Cortex of kidney (tissue), 1 donor: ENCODE measurements at places on chromosomes 7 and 10.

DNA sequence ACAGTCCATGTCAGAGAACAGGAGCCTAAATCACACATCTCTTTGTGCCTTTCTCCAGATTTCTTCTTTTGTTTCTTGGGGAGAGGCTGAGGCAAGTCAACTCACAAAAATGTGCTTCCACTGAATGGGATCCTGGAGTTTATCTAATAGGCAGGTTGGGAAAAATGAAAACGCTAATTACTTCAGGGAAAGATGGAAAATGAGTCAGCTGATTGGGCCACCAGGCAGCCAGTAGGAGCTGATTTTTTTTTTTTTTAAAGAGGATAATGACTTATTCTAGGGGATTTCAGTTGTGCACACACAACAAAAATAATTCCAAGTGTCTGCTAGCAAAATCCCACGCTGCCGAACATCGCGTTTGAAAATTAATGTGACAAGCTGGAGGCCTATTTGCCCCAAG lies 412.8 kb upstream of the ZMIZ1 start:
- DNase-seq, result no peak

DNA sequence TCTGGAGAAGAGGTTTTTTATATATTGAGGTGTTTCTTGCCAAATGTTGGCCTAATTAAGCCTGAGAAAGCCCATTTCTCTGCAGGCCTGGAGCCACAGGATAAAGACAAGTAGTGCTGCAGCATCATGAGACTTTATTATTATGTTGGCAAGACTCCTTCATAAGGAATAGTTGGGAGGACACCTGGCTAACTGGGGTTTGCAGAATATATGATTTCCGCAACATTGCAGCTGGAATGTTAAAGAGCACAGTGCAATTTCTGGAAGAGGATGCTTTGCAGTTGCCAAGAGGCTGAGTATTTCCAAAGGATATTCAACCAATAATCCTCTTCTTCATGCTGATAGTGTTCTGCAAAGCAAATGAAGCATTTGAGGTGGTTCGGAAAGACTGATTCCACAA lies 1512.8 kb upstream of the LRRTM3 start:
- DNase-seq, result no peak

- no peak for DNase-seq
Observed at GRCh38 chr7:91496251-91496820, 232.1 kb downstream of the FZD1 start.

- no peak for DNase-seq
Observed at GRCh38 chr7:106566672-106567071, 94.3 kb downstream of the CCDC71L start.

DNA sequence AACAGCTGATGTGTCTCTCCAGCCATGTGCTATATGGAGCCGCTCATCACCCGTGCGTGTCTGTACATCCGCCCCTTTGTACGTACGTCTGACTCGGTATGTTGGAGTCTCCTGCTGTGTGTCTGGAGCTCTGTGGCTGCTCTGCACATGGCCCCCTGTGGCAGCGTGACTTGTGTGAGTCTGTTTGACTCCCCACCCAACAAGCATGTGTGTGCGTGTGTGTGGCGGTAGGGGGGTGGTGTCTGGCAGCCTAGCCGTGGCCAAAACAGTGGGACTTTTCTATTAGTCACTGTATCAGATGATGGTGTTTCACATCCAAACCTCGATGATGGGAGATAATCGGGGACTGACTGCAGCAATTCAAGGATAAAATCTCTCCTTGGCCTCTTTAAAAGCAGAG lies 94.1 kb downstream of the COL13A1 start:
- DNase-seq, result no peak

DNA sequence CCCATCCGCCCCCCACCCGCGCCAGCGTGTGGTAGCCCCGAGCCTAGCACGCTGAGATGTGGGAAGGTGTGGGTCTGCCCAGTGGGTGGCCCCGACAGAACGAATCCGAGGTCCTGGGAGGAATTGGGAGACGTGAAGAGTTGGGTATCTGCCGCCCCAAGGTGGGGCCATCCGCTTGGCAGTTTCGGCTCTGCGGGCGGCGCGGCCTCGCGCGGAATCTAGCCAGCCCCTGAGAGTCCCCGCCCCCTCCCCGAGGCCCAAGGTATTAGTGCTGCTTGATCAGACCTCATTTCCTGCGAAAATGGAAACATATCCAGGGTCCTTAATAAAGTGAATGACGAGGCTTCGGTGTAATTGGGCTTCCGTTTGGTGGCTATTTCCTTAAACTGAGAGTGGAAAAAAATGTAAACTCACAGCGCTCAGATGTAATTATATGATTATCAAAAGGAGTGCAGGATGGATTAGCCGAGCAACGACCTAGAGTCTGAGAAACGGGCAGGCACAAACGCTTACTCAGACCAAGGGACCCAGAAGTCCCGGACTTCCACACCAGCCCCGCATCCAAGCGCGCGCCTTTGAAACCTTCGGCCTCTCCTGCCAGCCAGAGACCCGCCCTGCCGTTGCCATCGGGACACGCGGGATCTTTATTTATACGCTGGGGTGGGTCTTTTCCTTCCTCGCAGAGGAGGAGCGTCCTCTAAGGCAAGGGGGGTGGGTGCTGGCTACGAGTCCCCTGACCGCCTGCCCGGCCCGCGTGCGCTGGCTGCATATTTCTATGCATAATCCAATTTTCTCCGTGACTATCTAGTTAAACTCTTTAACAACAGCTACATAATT lies 12.8 kb downstream of the LBX1 start:
- no peak for DNase-seq

DNA sequence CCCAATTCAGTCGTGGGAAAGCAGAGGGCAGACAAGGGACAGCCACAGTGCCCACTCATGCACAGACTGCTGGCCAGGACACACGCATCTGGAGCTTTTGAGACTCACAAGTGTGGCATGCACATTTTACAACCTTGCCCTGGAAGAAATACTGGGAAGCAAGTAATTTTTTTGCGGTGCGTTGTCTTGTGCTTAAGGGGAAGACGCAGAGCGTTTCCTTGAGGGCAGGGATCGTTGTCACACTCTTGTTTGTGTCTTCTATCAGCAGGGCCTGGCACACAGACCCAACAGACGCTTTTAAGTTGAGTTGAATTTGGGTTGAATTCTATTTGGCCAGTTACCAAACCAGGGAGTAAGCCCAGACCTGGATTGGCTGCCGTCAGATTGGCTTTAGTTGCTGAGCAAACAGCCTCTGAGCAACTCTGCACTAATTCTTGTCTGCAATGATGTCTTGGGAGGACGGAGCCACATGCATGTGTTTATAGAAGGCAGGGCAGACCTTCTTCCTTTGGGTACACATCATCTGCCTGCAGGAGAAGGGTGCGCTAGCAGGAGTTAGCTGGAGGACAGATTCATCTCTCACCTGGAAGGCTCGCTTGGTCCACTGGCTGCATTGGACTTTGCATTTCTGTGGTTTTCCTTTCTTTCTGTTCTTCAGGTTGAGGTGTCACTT lies 38.4 kb downstream of the IL2RA start:
- DNase-seq, result no peak

- DNase-seq, result no peak
Observed at GRCh38 chr10:44312401-44312800, 72.5 kb downstream of the CXCL12 start.

DNA sequence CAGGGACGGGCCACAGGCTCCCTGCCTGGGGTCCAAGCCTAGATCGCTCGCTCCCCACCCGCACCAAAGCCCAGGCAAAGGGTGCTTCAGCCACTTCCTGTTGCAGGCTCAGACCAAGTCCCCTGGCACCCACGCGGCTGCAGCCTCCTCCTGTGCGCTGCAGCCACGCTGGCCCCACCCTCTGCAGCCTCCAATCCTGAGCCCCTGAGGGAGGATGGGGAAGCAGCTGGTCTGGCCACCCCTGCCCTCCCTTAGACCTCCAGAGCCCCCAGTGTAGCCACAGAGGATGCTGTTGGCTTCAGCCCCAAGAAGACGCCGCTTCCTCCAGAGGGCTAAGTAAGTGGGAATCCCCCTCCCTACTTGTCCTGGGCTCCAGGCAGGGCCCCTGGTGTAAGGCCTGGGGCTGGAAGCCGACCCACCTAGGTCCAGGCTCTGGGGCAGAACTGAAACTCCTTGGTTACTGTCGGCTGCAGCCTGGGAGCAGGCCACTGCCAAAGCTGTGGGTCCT lies 9.4 kb downstream of the LIMK1 start:
- no peak for DNase-seq

DNA sequence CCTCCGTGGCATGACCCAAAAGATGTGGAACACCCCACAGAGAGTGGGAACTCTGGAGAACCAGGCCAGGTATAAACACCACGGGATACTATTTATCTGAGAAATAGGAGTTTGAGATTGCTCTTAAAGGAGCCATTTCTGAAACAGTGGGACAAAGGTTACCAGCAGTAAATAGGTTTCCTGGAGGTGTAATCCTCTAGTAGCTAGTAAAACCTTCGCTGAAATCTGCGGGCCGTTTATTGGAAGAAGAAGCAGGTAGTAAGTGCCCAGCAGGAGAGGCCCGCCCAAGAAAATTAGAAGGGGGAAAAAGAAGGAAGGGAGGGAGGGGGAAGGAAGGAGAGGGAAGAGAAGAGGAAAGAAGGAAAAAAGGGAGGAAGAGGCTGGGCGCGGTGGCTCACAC lies 51.6 kb downstream of the CHST3 start:
- DNase-seq, result no peak

DNA sequence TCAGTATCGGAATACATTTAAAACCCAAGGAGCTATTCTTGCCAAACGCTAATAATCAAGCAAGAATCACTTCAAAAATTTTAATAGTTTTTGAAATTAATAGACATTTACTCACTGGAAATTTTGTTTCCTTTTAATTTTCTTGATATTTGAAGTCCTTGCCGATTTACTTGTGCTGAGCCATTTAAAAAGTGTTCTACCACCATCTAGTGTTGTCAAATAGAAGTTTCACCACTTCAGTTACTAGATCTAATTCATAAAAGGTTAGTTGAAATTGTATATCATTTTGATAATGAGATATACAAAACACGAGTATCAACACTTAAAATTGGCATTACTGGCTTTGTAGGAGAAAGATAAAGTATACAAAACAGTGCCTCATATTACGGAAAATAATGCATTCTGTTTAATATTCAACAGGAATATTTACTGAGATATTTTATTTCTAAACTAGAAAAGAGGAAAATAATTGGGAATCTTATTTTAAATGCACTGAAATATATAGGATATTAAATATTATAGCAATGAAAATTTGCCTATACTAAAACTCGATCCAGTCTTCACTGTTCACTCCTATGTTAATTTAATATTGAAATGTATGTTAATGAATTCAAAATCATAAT lies 664.8 kb upstream of the SEMA3D start:
- no peak for DNase-seq

GRCh38 chr10:42475168-42476098 lies 162.9 kb downstream of the ZNF33B start:
- no peak for DNase-seq

DNA sequence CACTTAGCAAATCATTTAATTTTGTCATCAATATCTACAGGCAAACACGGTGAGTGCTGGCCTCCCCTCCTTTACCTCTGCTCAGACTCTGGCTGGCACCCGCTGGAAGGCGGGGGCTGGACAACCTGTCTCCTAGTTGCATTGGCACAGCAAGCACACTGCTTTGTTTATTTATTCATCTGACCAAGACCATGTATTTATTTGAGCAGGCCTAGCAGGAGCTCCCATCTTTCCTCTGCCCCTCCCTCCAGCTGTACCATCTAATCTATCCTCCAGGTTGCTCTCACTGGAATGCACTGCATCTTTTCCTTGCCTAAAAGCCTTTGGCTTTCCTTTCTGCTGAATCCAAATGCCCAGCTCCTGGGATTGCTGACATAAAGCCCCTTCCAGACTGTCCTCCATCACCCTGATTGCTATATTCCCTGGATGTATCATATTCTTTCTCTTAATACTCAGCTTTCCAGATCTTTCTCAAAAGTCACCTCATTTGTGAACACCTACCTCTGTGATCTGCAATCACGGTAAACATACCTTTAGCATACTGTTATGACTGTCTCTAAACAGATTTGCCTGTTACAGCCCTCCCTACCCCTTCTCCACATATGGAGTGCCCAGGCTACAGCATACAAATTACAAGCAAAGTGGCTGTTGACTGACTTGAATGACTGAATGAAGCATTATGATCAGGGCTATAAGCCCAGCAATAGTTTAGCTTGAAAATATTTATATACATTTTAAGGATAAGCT lies 9.6 kb downstream of the ELMO1 start:
- no peak for DNase-seq

DNA sequence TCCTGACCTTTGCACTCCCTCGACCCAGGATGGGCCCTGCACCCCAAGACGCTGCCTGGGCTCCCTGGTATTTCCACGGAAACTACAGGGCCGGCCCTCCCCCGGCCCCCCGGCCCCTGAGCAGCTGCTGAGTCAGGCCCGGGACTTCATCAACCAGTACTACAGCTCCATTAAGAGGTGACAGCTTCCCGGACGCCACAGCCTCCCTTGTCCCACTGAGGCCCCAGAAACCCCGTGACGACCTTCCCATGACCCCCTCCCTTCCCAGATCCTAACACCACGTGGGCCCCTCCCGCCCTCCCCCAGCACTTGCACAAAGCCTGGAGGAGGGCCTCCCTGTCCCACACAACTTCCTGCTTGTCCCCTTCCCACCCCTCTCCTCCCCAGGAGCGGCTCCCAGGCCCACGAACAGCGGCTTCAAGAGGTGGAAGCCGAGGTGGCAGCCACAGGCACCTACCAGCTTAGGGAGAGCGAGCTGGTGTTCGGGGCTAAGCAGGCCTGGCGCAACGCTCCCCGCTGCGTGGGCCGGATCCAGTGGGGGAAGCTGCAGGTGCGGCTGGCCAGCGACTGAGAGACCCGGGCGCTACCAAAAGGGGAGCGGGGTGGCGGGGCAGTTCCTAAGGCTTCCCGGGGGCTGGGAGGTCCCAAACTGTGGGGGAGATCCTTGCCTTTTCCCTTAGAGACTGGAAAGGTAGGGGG lies 5.7 kb downstream of the NOS3 start:
- DNase-seq, result no peak

DNA sequence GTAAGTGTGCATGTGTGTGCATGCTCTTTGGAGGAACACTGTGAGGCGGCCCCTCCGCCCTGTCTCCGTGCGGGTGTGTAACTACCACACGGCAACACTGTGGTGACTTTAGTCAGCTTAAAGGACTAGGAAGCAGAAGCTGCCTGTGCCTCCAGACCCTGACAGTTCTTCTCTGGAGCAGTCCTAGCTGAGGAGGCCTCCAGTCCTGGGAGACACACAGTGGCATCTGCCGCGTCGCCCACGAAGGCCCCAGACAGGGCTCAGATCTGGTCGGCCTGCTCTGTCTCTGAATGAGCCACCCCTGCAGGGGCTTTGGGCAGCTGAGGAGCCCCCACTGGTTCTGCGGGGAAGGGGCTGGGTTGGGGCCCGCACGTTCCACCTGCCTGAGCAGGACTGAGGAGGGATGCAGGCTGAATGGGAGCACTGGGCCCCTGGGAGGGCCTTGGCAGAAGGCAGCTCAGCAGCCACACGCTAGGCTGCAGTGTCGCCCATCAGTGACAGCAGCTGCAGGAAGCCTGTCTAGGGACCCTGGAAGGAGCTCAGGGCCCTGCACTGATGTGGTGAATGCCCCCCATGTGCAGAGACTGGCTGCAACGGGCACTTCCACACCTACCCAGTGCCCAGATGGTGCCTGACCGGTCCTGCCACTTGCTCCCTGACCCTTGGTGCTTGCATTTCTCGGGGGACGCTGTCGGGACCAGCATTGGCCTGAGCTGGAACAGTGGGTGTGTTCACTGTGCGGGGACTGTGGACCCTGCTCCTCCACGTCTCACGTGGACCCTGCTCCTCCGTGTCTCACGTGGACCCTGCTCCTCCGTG lies 27.3 kb upstream of the KNDC1 start:
- no peak for DNase-seq
